ENCODE measurements at places on chromosomes 3 and 15.

- DNase-seq, result no peak
These were observed 637.2 kb downstream of the NTRK3 start for GRCh38 chr15:87619161-87619960.

GRCh38 chr3:42692667-42693529 lies 7.6 kb downstream of the KLHL40 start:
- no peak for DNase-seq

DNA sequence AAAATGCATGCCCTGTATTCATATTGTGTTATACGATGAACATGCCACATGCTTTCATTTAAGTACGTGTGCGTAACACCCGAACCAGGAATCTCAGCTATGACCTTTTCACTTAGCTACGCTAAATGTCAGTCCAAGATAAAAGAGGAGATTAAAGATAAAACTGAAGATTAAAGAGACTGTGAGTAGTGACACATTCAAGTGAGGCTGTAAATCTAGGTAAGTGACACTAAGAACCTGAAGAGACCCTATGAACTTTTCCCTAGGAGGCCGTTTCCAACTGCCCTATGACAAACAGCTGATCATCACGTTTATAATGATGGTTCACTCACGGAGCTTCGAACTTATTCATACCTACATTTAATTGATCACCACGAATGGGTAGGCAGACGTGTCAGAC lies 32.2 kb downstream of the TFRC start:
- DNase-seq, result no peak

GRCh38 chr3:23446301-23446700 lies 243.2 kb downstream of the UBE2E2 start:
- no peak for DNase-seq

DNA sequence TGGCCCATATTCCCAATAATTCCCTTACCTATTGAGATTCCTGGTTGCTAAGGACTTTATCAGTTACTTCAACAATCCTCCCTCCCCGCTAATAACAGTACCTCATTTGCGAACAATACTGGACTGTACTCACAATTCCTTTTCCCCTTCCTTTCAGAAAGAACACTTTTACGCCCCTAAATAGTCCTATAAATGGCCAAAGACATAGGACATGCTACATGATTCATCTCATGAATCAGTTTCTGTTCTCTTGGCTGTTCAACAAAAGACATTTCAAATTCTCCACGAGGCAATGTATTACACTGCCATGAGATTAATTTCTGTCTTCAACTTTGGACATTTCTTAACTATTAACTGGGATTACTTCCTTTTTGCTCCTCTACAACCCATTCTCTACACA lies 264.4 kb downstream of the TIGIT start:
- DNase-seq, result no peak

DNA sequence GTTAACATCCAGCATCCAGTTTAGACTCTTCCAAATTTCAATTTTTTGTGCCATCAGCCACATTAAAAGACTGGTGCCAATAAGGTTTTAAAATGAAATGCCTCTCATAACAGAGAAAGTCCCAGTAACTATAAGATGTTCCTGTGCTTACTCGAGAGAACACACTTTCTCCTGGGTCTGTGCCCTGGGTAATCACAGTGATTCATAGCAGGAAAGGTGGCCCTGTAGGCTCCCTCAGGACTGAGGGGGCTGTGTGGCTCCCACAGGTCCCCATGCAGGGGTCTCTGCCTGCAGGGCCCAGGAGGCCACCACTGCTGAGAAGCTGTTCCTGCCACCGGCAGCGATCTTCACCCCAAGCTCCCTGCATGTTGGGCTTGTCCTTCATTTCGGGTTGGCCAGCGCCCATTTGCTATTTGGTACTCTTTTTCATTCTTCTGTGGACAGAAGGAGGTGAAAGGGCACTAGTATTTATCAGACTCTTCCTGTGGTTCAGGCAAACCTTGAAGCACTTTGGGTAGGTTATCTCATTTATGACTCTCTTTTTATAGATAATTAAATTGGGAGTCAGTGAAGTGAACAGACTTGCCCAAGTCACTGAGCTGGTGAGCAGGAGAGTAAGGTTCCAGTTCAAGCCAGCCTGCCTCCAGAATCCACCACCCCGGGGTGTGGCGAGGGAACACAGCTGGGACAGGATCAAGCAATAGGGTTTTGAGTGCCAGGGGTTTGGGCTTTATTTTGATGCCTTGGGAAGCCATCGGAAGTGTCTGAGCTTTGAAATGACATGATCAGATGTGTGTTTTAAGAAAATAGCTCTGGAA lies 44.2 kb upstream of the PLXNA1 start:
- DNase-seq, result no peak
